Colonic mucosa (tissue), 4 donors: ENCODE measurements at places on chromosomes 11 and 22.

DNA sequence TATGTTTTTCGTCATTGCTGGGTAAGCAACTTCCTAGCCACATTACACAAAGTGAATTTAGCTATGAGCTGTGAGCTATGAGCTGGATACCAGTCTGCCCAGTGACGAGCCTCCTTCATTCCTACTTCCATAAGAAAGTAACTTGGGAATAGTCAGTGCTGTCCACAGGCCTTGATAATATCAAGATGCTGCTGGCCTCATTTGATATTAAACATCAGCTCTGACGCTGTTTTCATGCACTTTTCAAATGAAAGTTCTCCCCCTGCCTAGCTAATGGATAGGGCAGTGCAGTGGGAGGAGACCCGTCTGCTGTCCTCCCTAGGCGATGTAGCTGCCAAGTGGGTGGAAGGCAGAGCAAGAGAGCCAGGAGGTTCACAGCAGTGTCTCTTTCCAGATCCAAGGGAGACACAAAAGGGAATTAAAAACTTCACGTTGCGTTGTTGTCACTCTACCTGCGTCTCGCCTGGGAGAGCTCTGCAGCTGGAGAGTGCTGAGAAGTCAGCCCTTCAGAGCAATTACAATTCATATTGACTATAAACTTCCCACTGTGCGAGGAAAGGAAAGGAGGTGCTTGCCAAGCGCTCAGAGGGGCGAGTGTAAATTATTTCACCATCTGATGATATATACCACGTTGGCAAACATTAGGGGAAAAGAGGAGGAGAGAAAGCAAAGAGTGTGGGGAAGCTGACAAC lies 861.4 kb downstream of the NTM start:
- H3K27ac ChIP-seq, result no peak overlapping the region
- no peak for DNase-seq
- no peak overlapping the region for H3K4me3 ChIP-seq
- H3K27me3 ChIP-seq, result no peaks in the 10 kb centered on the region
- H3K4me1 ChIP-seq, result no peaks in the 10 kb centered on the region

DNA sequence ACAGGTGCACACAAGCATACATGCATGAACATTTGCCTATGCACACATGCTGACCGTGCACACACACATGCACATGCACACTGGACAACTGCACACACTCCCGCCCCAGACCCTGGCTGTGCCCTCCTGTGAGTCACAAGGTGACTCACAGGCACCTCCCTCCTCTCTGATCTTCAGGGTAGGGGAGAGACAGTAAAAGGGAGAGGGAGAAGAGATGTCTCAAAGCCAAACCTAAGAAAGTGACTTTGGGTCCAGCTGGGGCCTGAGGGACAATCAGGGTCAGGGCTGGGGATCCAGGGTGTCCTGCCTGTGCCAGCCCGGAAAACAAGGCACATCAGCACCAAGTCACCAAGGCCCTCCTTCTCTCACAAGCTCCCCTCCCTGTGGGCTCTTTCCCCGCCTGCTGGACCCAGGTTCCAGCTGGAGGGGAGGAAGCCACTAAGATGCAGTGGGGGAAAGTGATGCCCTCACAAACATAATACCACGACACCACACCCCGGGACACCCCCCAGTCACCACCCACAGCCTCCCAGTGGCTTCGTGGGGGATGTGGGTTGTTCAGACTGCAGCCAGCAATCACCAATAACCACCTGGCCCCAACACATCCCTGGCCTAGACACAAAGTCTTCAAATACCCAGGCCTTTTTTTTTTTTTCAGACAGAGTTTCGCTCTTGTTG lies 39.3 kb downstream of the PDGFB start:
- H3K27ac ChIP-seq, result no peak overlapping the region
- H3K4me1 ChIP-seq, result no peaks in the 10 kb centered on the region
- H3K4me3 ChIP-seq, result no peak overlapping the region
- H3K27me3 ChIP-seq, result no peaks in the 10 kb centered on the region

DNA sequence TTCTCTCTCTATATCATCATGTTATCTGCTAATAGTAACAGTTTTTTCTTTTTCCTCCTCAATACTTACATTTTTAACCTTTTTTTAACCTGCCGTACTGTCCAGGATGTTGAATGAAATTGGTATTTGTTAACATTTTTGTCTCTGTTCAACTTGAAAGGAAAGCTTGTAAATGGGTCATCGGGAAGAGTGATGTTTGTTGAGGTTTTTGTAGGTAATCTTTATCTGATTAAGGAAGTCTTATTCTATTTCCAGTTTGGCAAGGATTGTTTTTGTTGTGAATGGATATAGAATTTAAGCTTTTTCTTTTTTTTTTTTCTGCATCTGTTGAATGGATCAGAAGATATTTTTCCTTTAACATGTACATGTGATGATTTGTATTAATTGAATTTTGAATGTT lies 8.1 kb upstream of the NNMT start:
- no peak overlapping the region for H3K27ac ChIP-seq
- no peaks in the 10 kb centered on the region for H3K4me1 ChIP-seq
- H3K4me3 ChIP-seq, result no peak overlapping the region
- DNase-seq, result no peak

- DNase-seq, result peak; percentile 75
- H3K27me3 ChIP-seq, result no peaks in the 10 kb centered on the region
- peak overlapping the region; percentile 73 for H3K27ac ChIP-seq
- peaks cover 4% of the 10 kb centered on the region for H3K4me1 ChIP-seq
- no peaks in the 10 kb centered on the region for H3K36me3 ChIP-seq
These were observed 7.9 kb downstream of the FAM118A start for GRCh38 chr22:45317551-45318167.

DNA sequence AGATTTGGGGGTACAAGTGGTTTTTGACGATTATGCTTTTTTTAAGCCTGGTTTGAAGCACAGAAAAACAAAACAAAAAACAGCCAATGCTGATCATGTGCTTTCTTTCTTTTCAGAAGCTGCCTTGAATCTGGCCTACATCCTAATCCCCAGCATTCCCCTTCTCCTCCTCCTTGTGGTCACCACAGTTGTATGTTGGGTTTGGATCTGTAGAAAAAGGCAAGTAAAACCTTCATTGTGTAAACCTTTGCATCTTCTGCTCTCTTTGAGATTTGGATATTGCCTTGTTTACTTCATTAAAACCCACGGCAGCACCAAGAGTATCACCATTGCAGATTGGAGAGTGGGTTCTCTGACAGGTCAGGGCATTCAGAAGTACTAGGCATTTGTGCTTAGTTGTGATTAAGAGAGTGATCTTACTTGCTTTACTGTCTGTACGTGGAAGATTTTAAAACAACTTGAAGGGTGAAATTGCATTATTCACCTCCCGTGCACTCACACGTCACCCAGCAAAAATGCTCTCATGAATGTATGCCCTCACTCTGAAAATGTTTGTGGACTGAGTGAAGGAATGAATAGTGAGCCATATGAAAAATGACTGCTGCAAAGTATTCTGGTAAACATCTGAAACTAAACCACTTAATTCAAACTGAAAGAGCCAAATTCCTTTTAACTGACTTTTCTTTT lies 17.0 kb downstream of the LAYN start:
- peak overlapping the region; percentile 6 for H3K27ac ChIP-seq
- H3K36me3 ChIP-seq, result no peaks in the 10 kb centered on the region
- DNase-seq, result no peak
- no peak overlapping the region for H3K4me3 ChIP-seq

DNA sequence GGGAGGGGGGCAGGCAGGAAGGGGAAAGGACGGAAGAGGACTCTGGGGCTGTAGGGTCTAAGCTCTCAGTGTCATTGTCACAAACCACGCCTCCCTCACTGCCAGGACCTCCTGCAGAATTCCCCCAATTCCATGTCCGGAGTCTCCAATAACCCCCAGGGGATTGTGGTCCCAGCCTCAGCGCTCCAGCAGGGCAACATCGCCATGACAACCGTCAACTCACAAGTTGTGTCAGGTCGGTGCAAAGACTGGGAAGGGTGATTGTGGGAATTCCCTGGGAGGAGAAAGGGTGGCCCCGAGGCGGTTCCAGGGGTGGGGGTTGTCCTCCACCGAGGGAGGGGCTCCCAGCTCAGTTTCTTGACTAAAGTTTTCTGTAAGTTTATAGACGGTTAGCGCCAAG lies 86.0 kb downstream of the FEZ1 start:
- no peaks in the 10 kb centered on the region for H3K4me1 ChIP-seq
- no peak overlapping the region for H3K4me3 ChIP-seq
- H3K27me3 ChIP-seq, result no peaks in the 10 kb centered on the region

- peak overlapping the region; percentile 67 for H3K4me3 ChIP-seq
- peaks cover 55% of the 10 kb centered on the region for H3K4me1 ChIP-seq
- no peaks in the 10 kb centered on the region for H3K36me3 ChIP-seq
- DNase-seq, result peak; percentile 80
These were observed 1.8 kb downstream of the AHNAK start for GRCh38 chr11:62544581-62545436.

- H3K4me3 ChIP-seq, result no peak overlapping the region
- H3K27me3 ChIP-seq, result no peaks in the 10 kb centered on the region
- no peaks in the 10 kb centered on the region for H3K4me1 ChIP-seq
- H3K27ac ChIP-seq, result no peak overlapping the region
- no peaks in the 10 kb centered on the region for H3K36me3 ChIP-seq
These were observed 36.3 kb downstream of the HORMAD2 start for GRCh38 chr22:30116362-30117117.

DNA sequence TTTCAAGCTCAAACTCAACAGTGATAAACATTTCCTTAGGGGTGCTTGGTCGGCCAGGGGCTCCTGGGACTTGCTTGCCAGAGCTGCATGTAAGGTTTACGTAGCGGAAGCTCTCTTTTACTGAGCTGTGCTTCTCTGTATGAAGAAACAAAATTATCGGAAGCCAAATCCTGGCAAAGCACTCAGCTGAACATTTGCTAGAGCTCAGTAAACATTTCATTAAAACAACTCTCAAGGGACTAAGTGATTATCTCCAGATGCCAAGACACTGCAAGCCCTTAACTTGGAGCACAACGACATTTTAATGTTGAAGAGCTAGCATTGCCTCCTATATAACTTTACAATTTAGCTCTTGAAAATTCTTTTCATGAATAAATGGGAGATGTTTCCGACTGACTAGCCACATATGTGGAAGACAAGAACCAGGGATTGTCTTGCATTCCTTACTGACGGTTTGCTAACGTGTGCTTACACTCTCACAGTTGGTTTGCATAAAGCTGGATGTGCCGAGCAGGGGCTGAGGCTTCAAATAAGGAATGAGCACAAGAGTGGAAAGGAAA lies 43.4 kb downstream of the SCUBE2 start:
- DNase-seq, result no peak
- H3K27me3 ChIP-seq, result no peaks in the 10 kb centered on the region
- H3K4me3 ChIP-seq, result no peak overlapping the region
- H3K4me1 ChIP-seq, result no peaks in the 10 kb centered on the region
- no peaks in the 10 kb centered on the region for H3K36me3 ChIP-seq

GRCh38 chr11:6240781-6241180 lies 1.9 kb downstream of the CNGA4 start:
- no peak for DNase-seq
- H3K27me3 ChIP-seq, result no peaks in the 10 kb centered on the region
- H3K27ac ChIP-seq, result no peak overlapping the region
- no peak overlapping the region for H3K4me3 ChIP-seq

- no peak for DNase-seq
- H3K27ac ChIP-seq, result no peak overlapping the region
- peaks cover 4% of the 10 kb centered on the region for H3K27me3 ChIP-seq
- no peaks in the 10 kb centered on the region for H3K36me3 ChIP-seq
- H3K4me1 ChIP-seq, result no peaks in the 10 kb centered on the region
These were observed 236.4 kb downstream of the BUD13 start for GRCh38 chr11:116536416-116536815.

- no peak for DNase-seq
- no peaks in the 10 kb centered on the region for H3K27me3 ChIP-seq
- H3K36me3 ChIP-seq, result peaks cover 6% of the 10 kb centered on the region
- H3K4me3 ChIP-seq, result no peak overlapping the region
- H3K27ac ChIP-seq, result no peak overlapping the region
These were observed 54.1 kb downstream of the PPFIA1 start for GRCh38 chr11:70324376-70325115.

DNA sequence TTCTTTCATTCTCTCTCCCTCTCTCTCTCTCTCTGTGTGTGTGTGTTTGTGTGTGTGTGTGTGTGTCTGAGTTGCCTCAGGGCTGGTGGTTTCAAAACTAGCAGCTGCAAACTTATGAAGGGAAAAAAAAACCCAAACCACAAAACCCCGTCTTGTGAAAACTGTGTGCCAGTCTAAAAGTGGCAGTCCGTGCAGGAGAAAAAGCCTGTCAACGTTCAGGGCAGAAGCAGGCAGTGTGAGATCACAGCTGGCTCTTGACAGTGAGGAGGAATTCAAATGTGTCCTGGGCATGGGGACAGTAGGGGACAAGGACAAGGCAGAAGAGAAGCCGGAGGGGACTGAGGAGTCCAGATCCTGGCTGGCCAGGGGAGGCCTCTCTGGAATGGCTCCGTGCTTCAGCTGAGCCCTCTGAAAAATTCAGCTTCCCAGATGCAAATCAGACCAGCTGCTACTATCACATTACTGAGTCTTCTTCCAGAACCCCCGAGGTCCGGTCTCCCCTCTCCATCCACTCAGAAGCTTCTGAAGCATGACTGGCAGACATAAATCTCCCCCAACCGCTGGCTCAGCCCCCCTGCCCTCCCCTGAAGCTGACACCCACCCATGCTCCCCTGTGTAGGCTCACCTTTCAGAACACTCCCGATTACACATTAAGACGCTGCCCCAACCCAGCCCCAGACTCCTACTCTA lies 31.9 kb downstream of the FLI1 start:
- DNase-seq, result no peak
- peak overlapping the region; percentile 55 for H3K27ac ChIP-seq
- H3K27me3 ChIP-seq, result no peaks in the 10 kb centered on the region
- peaks cover 5% of the 10 kb centered on the region for H3K4me1 ChIP-seq
- H3K4me3 ChIP-seq, result no peak overlapping the region

DNA sequence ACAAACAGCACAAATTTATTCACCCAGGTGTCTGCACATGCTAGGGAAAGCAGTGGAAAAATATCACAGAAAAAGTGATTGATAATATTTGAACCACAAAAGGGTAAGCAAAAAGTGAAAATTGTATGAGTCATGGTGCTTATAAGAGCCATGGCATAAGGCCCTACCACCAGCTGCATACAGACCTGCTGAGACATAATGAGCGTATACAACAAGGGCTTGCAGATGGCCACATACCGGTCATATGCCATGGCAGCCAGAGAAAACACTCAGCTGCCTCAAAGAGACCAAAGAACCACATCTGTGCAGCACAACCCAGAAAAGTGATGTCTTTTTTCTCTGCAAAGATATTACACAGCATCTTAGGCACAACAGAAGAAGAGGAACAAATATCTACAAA lies 71.4 kb upstream of the OR9G4 start:
- H3K4me3 ChIP-seq, result no peak overlapping the region
- no peak overlapping the region for H3K27ac ChIP-seq
- DNase-seq, result no peak
- H3K27me3 ChIP-seq, result no peaks in the 10 kb centered on the region

DNA sequence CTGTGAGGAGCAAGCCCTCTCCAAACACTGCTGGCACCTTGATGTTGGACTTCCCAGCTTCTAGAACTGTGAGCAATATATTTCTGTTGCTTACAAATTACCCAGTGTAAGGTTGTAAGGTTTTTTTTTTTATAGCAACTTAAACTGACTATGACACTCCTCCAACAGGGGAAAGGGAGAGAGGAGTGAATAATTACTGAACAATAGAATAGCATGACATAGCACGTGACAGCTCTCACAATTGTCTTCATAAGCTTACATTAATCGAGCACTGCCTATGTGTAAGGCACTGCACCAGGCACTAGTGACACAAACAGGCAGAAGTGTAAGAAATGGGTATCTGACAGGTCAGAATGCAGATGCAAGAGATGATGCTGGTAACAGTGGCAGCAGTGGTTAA lies 136.9 kb downstream of the FAT3 start:
- H3K4me1 ChIP-seq, result no peaks in the 10 kb centered on the region
- no peaks in the 10 kb centered on the region for H3K36me3 ChIP-seq
- no peak overlapping the region for H3K27ac ChIP-seq
- no peaks in the 10 kb centered on the region for H3K27me3 ChIP-seq

GRCh38 chr22:35540595-35541253 lies at the start of gene RASD2:
Gene RASD2, plus strand, starts transcription at chr22:35540831. Its CDS starts 5,979 bp downstream, at chr22:35546810.
- no peaks in the 10 kb centered on the region for H3K36me3 ChIP-seq
- peaks cover 10% of the 10 kb centered on the region for H3K27me3 ChIP-seq
- peak within 1 kb of the TSS; percentile 51 for H3K4me3 ChIP-seq
- no peaks in the 10 kb centered on the region for H3K4me1 ChIP-seq
